ENCODE measurements at places on chromosomes 7 and 10.

DNA sequence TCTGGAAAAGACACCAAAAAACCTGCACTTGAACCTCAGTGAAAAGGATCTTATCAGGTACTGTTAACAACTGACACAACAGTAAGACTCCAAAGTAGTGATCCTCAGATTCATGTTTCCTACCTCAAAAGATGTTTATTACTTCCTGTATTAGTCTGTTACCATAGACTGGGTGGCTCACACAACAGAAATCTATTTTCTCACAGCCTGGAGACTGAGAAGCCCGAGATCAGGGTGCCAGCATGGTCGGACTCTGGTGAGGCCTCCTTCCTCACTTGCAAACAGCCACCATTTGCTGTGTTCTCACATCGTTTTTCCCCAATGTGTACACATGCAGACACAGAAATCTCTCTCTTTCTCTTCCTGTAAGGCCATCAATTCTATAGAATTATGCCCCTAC lies 154.0 kb upstream of the THSD7A start:
- H3K36me3 ChIP-seq: no peaks in the 10 kb centered on the region
- peaks cover 8% of the 10 kb centered on the region for H3K4me1 ChIP-seq
- H3K27me3 ChIP-seq: no peaks in the 10 kb centered on the region
- H3K4me3 ChIP-seq: no peak overlapping the region
- no peak overlapping the region for H3K27ac ChIP-seq

GRCh38 chr7:37285706-37286453 lies 162.8 kb downstream of the ELMO1 start:
- H3K4me1 ChIP-seq: no peaks in the 10 kb centered on the region
- H3K4me3 ChIP-seq: no peak overlapping the region
- H3K36me3 ChIP-seq: no peaks in the 10 kb centered on the region

DNA sequence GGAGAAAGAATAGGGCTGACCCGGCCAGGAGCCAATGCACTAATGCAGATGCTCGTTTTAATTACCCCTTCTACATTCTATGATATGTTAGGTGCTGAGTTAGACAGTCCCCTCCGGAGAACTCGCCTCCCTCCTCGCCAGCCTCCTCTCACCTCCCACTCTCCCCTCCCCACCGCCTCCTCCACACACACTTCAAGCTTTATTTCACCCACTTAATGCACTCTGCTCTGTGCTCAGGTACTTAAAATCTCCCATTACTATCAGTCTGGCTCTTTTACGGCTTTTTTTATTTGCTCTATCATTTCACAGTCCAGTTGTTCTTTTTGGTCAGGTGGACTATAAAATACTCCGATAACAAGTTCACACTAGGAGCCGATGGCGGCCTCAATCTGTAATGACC lies 231.6 kb downstream of the TEX36 start:
- no peaks in the 10 kb centered on the region for H3K4me1 ChIP-seq
- no peaks in the 10 kb centered on the region for H3K36me3 ChIP-seq
- no peak overlapping the region for H3K4me3 ChIP-seq
- H3K27me3 ChIP-seq: no peaks in the 10 kb centered on the region
- DNase-seq: no peak
- H3K27ac ChIP-seq: no peak overlapping the region

GRCh38 chr7:111873963-111874690 lies 311.8 kb upstream of the IMMP2L start:
- no peak for DNase-seq
- no peaks in the 10 kb centered on the region for H3K27me3 ChIP-seq
- H3K4me1 ChIP-seq: peaks cover 12% of the 10 kb centered on the region
- H3K36me3 ChIP-seq: no peaks in the 10 kb centered on the region

- DNase-seq: no peak
- peaks cover 10% of the 10 kb centered on the region for H3K36me3 ChIP-seq
- no peaks in the 10 kb centered on the region for H3K27me3 ChIP-seq
- no peak overlapping the region for H3K27ac ChIP-seq
- H3K4me3 ChIP-seq: no peak overlapping the region
Measured at GRCh38 chr10:79310200-79310865, 36.9 kb upstream of the PPIF start.

DNA sequence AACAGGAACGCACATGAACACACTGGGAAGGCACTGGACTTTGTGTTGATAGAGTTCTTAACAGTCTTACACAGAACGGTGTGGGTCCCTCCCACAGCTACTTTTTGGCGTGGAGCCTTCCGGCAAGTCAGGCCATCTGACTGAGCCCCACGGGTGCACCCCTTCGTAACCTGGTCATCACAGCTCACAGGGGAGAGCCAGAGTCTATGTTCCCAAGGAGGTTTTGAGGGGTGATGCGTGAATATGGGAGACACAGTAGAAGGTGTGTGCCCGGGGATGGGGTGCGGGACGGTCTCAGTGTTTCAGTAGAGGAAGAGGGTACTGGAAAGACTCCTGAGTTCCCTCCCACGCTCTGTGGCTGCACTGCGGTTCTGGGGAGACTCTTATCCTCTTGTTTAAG lies 291.7 kb downstream of the DNAJB6 start:
- no peak overlapping the region for H3K4me3 ChIP-seq
- no peaks in the 10 kb centered on the region for H3K4me1 ChIP-seq
- DNase-seq: no peak
- no peaks in the 10 kb centered on the region for H3K36me3 ChIP-seq
- H3K27ac ChIP-seq: no peak overlapping the region

- no peaks in the 10 kb centered on the region for H3K4me1 ChIP-seq
- DNase-seq: no peak
- H3K27me3 ChIP-seq: no peaks in the 10 kb centered on the region
- H3K36me3 ChIP-seq: peaks cover 2% of the 10 kb centered on the region
Measured at GRCh38 chr7:2070151-2070763, 162.5 kb downstream of the MAD1L1 start.
